ENCODE measurements at places on chromosomes 3 and 15.
A peak's percentile ranks its signal among the peaks of the same experiment; 100 is the strongest.

DNA sequence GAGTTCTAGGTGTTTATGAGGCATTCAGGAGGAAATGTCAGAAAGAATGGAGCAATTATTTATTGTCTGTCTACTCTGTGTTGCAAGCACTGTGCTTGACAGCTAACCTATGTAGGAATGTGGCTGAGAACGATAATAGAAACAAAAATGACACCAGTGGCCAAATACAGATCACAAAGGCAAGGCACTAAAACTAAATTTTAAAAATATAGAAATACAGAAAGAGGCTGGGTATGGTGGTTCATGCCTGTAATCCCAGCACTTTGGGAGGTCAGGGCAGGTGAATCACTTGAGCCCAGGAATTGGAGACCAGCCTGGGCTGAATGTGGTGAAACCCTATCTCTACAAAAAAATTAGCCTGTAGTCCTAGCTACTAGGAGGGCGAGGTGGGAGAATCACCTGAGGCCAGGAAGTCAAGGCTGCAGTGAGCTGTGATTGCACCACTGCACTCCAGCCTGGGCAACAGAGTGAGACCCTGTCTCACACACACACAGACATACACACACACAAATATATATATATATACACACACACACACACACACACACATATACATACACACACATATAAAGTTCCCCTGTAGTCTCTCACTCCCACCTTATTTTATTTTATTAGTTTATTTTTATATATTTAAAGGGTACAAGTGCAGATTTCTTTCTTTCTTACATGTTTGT is 6.0 kb downstream of the PRKCI start:
- DNase-seq, result no peak

GRCh38 chr15:98651581-98652220 is 3.4 kb downstream of the IGF1R start:
- no peak for DNase-seq

GRCh38 chr3:194277104-194277785 is 73.9 kb downstream of the CPN2 start:
- DNase-seq, result peak; percentile 24

DNA sequence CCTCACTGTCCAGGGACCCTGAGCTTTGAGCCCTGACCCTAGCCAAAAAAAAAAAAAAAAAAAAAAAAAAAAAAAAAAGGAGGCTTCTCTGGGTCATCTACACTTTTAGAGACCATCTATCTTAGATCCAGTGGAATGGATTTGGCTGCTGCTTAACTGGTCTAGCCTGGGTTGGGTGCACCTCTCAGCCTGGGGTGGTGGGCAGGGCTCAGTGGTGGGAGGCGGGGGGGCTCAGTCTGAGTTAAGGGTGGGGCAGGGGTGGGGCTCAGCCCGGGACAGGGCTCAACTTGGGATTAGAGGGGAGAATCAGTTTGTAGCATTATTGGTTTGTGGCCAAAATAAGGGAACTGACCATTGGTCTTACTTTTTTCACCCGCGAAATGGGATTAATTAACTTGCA is 139.2 kb downstream of the TPRA1 start:
- DNase-seq, result no peak

- DNase-seq, result peak; percentile 58
Observed at GRCh38 chr15:74656935-74657535, 38.8 kb downstream of the EDC3 start.

DNA sequence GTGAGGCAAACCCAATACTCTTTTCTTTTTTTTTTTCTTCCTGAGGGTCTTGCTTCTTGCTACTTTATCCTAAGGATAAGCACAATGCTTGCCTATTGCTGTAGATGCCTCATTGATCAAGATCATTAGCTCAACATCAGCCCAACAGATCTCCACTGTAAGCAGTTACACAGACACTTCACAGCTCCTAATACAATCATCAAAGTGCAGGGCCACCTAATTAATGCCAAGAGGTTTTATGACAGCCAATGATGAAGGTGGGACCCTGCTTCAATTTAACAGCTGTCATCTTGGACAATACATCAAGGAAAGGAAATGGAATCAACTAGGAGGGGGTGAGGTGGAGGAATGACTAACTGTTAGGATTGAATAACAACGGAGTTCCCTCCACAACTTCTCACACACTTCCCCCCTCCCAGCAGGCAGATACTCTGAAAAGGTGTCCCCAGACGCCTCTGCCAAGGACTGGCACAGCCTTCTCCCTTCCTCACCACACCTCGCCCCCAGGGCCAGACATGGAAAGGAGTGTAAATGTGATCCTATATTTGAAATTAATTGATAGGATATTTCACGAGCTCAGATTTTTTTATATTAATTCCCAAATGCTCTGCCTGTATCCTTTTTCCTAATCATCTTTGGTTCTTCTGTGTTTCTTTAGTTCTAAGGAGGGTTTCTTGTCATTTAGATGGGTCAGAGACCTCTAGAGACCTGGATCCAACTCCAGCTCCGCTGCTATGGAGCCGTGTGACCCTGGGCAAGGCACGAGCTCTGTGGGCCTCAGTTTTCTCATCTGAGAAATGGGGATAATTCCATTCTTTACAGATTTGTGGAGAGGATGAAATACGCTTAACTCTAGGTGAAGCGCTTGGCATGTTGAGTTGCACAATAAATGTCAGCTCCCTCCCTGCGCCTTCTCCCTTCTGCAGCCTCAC is 1.2 kb downstream of the DCLK3 start:
- no peak for DNase-seq

DNA sequence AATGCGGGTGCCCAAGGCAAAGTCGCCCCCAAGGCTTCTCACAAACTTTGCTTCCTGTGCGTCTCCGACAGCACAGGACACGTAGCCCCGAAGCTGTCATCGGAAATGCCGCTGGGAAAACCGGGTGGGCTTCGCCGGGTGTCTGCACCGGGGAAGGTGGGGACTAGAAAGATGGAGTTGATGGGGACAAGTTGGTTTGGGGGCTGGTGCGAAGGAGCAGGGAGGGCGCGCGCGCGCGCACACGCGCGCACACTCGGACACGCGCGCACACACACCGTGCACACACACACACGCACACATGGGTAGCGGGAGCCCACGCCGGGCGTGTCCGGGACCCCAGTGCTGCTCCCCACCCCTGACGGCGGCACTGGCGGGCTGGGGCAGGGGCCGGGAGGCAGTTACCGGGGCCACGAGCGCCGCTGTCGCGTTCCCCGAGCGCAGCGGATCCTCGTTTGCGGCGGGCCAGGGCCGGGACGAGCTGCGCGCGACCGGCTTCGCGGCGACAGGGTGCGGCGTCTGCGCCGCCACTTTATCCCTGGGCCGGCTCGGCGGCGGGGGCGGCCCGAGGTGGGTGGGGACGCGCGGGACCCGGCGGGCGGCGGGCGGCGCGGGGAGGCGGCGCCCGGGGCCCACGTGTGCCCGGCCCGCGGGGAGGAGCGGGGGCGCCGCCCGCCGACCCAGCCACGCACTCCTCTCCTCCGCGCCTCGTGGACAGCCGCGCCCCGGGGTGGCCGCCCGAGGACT is 539 bp upstream of the MGLL start:
- DNase-seq, result no peak

- DNase-seq, result no peak
Observed at GRCh38 chr3:143068059-143068458, 51.5 kb upstream of the CHST2 start.

DNA sequence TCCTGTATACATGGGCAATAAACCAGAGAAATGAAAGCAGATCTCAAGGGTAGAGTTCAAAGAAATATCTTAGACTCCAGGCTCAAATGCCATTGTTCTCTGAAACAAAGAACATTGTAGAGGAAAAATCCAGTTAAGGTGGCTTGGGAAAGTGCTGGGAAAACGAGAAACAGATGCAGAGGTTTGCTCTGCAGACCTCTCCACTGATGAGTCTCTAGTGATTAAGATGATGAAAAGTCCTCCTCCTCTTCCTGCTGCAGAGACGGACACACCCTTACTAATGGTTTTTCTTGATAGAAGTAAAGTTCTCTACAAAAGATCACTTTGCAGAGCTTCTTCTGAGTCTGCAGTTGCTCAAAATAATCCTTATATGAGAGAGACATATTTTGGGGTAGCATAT is 264.7 kb downstream of the GABRG3 start:
- DNase-seq, result no peak

DNA sequence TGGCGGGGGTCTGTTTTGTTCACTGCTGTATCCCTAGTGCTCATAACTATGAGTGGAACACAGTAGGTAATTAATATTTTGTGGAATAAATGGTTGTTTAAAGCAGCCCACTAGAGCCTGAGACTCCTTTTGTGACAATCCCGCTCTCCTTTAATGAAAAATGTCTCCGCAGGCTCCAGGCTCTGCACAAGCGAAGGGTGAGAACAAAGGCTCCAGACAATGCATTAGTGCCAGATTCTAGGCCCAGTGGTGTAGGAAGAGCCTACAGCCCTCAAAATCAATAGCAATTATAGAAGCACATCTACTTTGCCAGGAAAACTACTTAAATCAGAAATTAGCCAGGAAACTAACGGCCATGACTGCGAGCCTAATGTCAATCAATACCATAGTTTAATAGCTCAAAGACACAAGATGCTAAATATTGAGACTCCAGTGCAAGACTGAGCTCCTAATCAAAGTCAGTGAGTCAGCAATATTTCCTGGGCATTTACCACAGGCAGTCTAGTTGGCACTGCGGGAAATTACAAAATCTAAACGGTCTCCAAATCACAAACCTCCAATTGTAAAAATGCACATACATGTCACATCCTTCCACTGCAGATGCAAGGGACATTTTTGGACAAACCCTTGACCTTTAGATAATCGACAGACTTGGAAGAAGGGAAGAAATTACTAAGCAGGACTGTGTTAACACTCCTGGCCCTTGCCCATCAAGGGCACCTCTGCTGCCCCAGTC is 2.3 kb downstream of the ANXA2 start:
- no peak for DNase-seq

All from globus pallidus (tissue), 1 donor.